Naive B cell (primary cell): ENCODE measurements at places on chromosomes 1 and 21.

GRCh38 chr21:41425588-41425953 lies 468 bp upstream of the MX1 start:
- H3K36me3 ChIP-seq = no peaks in the 10 kb centered on the region
- H3K27me3 ChIP-seq = no peaks in the 10 kb centered on the region
- peak overlapping the region; percentile 98 for H3K4me3 ChIP-seq
- H3K4me1 ChIP-seq = peaks cover 84% of the 10 kb centered on the region

- H3K27me3 ChIP-seq = no peaks in the 10 kb centered on the region
- H3K4me1 ChIP-seq = no peaks in the 10 kb centered on the region
- no peak overlapping the region for H3K27ac ChIP-seq
- H3K36me3 ChIP-seq = no peaks in the 10 kb centered on the region
- H3K4me3 ChIP-seq = no peak overlapping the region
- no peak for DNase-seq
Measured at GRCh38 chr1:66452982-66453381, 81.0 kb upstream of the SGIP1 start.

GRCh38 chr1:151594143-151594625 lies 17.7 kb upstream of the SNX27 start:
- peak; percentile 76 for DNase-seq
- H3K27me3 ChIP-seq = peaks cover 26% of the 10 kb centered on the region
- peaks cover 15% of the 10 kb centered on the region for H3K36me3 ChIP-seq
- H3K4me3 ChIP-seq = peak overlapping the region; percentile 85
- H3K27ac ChIP-seq = no peak overlapping the region

DNA sequence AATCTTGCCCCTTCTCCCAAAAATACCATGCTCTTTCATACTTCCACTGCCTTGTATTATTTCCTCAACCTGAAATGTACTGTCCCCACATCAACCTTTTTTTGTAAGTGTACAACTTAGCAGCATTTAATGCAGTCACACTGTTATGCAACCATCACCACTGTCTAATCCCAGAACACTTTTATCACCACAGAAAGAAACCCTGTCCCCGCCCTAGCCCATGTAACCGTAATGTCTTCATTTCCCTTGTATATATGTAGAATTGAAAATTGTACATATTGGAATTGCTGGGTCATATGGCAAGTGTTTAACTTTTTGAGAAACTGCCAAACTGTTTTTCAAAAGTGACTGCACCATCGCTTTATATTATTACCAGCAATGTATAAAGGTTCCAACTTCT lies 37.4 kb downstream of the PTP4A2 start:
- no peak overlapping the region for H3K4me3 ChIP-seq
- no peaks in the 10 kb centered on the region for H3K27me3 ChIP-seq

- peak overlapping the region; percentile 99 for H3K27ac ChIP-seq
- DNase-seq = no peak
- peaks cover 36% of the 10 kb centered on the region for H3K4me1 ChIP-seq
- H3K27me3 ChIP-seq = no peaks in the 10 kb centered on the region
- H3K36me3 ChIP-seq = no peaks in the 10 kb centered on the region
Measured at GRCh38 chr1:225468270-225469020, 40.6 kb upstream of the LBR start.
